Endodermal cell (in vitro differentiated cells): ENCODE measurements at places on chromosomes 6 and 20. TPM values are rescaled to one million over a fixed set of nuclear protein-coding genes. Genes with fewer than 3 reads are reported as not detected.

DNA sequence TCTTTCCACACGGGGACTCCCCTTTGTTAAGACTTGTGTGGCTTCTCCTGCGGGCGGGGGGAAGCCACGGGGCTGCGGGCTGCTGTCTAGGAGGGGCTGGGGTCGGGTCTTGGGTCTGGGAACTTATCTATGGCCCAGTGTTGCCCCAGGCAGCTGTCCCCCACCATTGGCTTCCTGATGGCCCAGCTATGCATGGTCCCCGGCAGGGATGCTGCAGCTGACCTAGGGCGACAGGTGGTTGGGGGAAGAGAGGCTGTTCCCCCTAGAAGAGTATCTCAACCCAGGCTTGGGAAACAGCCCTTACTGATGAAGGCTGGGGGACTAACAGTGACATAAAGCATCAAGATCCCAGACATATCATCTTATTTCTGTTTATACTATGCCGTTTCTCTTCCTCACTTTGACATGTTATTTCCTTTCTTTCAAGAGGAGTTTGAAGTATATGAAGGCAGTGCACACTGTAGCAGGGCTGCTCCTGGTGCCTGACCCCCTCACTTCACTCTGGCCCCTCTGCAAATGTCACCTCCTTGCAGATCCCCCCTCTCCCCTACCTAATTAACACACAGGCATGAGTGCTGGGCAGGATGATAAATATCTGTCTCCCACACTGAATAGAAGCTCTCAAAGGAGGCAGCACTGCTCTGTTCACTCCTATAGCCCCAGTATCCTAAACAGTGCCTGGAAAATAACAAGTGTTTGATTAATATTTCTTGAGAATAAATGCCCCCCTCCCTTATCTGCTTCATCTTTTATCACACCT is 87.0 kb downstream of the HIVEP2 start:
- DNase-seq: no peak

DNA sequence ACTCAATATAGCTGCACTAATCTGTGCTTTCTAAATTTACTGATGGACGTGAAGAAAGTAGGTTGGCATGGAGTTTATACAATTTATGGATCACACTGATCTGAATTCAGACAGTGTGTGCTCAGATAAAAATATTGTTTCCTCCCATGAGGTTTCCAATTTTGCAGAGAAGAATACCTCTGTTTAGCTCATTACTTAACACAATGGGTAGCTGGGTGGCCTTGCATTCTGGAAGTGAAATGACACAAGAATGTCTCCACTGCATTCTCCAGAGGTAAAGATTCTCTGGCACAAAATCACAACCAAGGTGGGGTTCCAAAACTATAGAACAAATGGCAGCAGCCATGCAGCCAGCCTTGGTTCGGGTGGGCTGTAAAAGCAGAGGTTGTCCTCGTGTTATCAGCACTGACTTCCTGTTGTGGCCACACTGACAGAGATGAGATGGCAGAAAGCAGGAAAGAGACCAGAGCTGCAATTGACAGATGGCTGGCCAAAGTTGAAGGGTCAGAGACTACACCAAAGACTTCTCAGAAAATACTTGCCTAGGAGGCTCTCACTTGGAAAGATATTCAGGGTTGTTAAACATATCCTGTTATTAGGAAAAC is 50.2 kb downstream of the HDAC2 start:
- no peak for DNase-seq

Gene GMPR
- 4.9 and 7.1 TPM in 2 replicates for total RNA-seq

DNA sequence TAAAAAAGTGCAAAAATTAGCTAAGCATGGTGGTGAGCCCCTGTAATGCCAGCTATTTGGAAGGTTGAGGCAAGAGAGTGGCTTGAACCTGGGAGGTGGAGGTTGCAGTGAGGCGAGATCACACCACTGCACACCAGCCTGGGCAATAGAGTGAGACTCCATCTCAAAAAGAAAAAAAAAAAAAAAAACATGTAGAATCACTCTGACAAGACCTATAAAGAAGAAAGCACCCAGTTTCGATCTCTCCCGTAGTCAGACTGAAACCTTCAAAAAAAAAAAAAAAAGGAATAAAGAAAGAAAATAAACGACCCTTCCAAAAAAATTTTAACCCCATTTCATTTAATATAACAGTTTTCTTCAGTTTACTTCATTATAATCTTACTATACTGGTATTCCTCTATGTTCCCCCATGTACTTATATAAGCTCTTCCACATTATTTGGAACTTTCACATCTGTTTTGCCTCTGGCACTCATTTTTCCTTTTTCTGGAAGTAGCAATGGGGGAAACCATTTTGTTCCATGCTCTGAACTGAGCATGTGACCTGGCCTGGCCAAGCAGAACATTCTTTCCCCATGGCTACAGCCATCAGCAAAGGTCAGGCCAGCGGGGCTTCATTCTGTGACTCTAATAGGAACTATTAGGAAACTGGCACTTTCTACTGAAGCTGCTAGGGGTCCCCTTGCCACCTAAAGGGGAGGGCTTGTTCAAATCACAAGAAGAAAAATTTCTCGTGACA is 9.6 kb downstream of the SLC18B1 start:
- no peak for DNase-seq

DNA sequence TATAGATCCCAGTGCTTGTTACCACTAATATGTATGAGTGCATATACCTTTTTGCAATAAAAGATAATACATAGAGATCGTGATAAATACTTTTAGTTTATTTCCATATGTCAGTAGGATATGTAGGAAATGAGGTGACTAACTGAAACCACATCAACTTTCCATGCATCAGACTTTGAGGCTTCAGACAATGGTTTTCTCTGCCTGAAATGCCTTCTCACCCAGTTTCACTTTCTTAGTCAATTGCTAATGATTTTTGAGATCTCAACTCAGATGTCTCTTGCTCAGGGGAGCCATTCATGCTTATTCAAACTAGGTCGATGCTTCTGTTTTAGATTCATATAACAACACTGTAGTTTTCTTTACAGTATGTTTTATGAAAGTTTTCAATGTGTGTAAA is 626.6 kb upstream of the ADGRB3 start:
- DNase-seq: no peak

GRCh38 chr6:144349690-144350527 is 64.8 kb downstream of the UTRN start:
- no peak for DNase-seq

DNA sequence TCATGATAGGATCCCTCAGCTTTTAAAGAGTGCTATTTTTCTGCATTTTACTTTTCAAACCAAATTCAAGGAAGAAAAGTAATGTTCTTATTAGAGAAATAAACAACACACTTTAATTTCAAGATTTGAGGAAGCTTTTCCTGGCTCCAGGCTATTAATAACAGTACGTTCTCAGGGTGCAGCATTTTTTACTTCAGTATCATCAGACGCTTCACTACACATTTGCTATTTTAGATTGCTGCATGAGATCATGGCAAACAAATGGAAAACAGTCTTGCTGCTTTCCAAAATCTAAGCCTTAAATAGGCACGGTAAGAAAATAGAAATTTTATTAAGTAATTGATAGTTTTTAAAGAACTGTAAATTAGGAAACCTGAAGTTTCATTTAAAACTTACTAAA is 253.6 kb upstream of the EXOC2 start:
- no peak for DNase-seq

Gene DEF6
- 4.8 and 6.3 TPM in 2 replicates for total RNA-seq

DNA sequence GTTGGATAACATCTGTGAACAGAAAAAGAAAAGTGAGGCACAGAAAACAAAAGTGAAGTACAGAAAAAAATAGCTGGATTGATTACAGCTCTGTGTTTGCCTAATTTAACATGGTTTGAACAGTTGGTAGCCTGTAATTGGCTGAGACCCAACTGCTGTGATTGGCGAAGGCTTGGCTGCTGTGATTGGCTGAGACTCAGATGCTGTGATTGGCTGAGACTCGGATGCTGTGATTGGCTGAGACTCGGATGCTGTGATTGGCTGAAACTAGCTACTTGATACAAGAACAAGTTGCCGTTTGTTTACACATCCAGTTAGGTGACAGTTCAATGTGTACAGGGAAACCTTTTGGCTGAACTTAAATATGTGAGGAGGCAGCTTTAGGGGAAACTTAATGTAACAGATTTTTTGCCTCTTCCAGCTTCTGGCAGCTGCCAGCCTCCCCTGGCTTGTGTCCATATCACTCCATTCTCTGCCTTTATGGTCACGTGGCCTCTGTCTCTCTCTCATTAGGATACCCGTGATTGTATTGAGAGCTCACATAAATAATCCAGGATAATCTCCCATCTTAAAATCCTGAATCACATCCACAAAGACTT is 223.4 kb upstream of the FOXA2 start:
- peak; percentile 24 for DNase-seq

DNA sequence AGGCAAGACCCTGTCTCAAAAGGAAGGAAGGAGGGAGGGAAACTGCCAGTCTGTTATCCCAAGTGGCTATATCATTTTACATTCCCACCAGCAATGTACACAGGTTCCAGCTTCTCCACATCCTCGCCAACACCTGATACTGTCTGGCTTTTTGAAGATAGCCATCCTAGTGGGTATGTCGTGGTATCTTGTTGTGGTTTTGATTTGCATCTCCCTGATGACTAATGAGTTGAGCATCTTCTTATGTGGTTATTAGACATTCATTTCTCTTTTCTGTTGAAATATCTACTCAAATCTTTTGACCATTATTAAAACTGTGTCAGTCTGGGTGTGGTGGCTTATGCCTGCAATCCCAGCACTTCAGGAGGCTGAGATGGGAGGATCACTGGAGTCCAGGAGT is 47.9 kb upstream of the ARID1B start:
- DNase-seq: no peak

DNA sequence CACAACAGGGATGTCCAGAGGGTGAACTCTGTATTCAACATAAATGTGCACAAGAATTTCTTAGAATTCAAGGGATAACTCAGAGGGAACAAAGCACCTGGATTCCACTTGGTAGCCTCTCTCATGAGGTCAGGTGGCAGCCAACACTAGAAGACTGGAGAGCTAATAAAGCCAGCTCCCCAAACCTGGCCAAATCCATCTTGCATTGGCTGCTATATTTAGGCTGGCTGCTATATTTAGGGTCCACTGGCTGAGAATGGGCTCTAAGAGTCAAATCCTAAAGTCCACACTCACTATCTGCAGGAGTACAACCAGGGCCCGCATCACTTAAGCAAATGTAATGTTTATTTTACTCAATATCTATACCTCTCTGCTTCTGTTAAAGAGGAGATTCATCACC is 20.0 kb downstream of the TBC1D7 start:
- no peak for DNase-seq
